ENCODE measurements at places on chromosomes 1 and 21. TPM values are rescaled to one million over a fixed set of nuclear protein-coding genes. Genes with fewer than 3 reads are reported as not detected.
A peak's percentile ranks its signal among the peaks of the same experiment; 100 is the strongest.

The ACOT11 gene
- total RNA-seq: 1.5 TPM

The DYNLT4 gene
- not detected for total RNA-seq

The RSPH1 gene
- total RNA-seq: 0.19 TPM

The MMP23B gene
- 1.5 TPM for total RNA-seq

The KPRP gene
- not detected for total RNA-seq

The NEGR1 gene
- 0.24 TPM for total RNA-seq

The SPRR2A gene
- not detected for total RNA-seq

- H3K27ac ChIP-seq: no peak overlapping the region
- no peak overlapping the region for H3K4me3 ChIP-seq
- H3K4me1 ChIP-seq: no peaks in the 10 kb centered on the region
- DNase-seq: peak; percentile 1
- no peaks in the 10 kb centered on the region for H3K36me3 ChIP-seq
These were observed 45.9 kb downstream of the SLX9 start for GRCh38 chr21:44985441-44986401.

DNA sequence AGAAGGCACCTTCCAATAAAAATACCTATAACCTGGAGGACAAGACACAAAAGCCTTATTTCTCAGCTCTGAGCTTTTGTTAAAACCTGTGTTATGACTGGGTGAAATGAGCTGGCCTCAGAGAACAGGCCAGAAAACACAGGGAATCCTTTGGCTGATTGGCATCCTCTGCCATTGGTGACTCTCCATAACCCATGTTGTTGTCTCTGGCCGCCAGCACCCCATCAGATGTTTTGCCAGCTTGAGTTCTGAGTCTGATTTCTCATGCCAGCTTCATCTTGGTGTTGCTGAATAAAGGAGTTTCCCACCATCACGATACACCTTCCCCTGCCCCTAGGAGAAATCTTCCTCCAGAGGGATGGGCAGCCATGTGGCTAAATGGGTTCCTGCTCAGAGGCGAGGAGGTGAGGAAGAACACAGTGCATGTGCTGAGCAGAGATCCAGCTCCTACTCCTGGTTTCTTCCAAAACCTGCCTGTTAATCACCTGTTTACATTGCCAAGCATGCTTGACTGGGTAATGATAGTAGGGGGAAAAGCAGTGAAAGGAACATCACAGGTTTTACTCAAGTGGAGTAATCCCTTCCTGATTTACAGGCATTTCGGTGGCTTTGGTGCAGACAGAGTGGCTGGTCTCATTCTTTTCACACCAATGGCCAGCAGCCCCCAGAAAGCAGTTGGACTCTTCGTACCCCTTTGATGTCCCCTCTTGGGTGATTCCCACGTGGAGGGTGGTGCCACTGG, 109.8 kb downstream of the ROR1 start:
- no peak overlapping the region for H3K4me3 ChIP-seq
- no peaks in the 10 kb centered on the region for H3K36me3 ChIP-seq
- no peaks in the 10 kb centered on the region for H3K27me3 ChIP-seq
- no peak for DNase-seq
- no peaks in the 10 kb centered on the region for H3K4me1 ChIP-seq

- DNase-seq: no peak
- H3K4me1 ChIP-seq: no peaks in the 10 kb centered on the region
- no peak overlapping the region for H3K27ac ChIP-seq
- peaks cover 20% of the 10 kb centered on the region for H3K36me3 ChIP-seq
These were observed 101.3 kb downstream of the FAF1 start for GRCh38 chr1:50858761-50859160.

DNA sequence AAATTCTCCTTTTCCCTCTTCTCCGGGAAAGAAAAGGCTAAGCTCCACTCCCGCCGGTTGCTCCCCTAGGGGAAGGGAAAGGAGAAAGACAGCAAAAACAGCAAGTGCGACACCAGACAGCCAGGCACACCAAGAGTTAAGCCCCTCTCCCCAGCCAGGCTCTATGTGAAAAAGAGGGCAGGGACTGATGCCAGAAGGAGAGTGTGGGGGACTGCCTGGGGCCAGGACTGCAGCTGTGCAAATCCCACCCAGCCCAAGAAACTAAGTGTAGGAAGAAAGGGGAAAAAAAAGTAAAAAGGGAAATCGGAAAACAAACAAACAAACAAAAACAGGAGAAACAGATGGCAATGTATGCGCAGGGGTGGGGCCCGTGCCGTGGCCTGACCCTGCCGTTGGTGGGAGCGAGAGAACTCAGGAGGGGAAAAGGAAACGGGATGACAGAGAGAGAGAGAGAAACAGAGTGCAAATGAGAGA, 27.7 kb upstream of the FMO1 start:
- H3K36me3 ChIP-seq: no peaks in the 10 kb centered on the region
- no peak overlapping the region for H3K4me3 ChIP-seq
- no peaks in the 10 kb centered on the region for H3K4me1 ChIP-seq
- no peak overlapping the region for H3K27ac ChIP-seq
- H3K27me3 ChIP-seq: no peaks in the 10 kb centered on the region

DNA sequence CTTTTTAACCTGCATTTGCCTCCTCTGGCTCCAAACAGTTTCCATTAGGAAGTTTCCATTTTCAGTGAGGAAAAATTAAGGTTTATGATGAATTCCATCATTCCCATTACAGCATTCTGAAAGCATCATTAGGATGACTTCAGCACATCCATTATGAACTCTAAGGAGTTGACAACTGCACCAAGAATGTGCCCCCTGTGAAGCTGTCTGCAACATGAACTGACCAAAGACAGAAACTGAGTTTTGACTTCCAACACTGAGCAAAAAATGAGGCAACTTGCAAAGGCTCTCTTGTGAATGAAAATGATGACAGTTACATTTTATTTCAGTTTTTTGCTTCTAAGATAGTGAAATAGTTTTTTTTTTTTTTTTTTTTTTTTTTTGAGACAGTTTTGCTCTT, 18.3 kb upstream of the KCNE1 start:
- no peaks in the 10 kb centered on the region for H3K27me3 ChIP-seq
- no peak for DNase-seq
- no peaks in the 10 kb centered on the region for H3K36me3 ChIP-seq
- no peak overlapping the region for H3K27ac ChIP-seq

- no peak overlapping the region for H3K27ac ChIP-seq
- peak; percentile 13 for DNase-seq
- no peaks in the 10 kb centered on the region for H3K4me1 ChIP-seq
- no peak overlapping the region for H3K4me3 ChIP-seq
- H3K27me3 ChIP-seq: peaks cover 48% of the 10 kb centered on the region
These were observed 24.9 kb upstream of the C1QA start for GRCh38 chr1:22611530-22611947.

DNA sequence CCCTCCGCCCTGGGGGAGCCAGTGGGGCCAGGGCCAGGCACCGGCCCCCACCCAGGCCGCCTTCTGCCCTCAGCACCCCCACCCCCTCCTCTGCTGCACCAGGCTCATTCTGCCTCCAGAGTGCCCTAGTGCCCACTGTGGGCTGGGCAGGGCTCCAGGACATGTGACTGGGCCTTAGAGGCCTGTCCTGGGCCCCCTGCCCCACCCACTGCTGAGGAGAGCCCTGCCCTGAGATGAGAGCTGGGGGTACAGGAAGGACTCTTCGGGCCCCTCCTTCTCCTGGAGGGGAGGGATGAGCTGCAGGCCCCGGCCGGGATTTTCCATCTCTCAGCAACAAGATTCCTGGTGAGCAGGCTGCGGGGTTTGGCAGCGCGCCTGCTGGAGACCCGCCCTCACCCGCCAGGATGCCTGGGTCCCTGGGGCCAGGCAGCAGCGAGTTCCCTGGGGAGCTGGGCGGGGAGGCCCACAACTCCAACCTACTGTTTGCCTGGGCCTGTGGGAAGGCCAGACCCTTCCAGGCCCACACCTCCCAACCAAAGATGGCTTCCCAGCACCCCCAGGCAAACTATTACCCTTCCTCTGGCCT, 14.0 kb downstream of the AHDC1 start:
- no peaks in the 10 kb centered on the region for H3K27me3 ChIP-seq
- no peaks in the 10 kb centered on the region for H3K4me1 ChIP-seq
- no peak overlapping the region for H3K27ac ChIP-seq
- no peak for DNase-seq

DNA sequence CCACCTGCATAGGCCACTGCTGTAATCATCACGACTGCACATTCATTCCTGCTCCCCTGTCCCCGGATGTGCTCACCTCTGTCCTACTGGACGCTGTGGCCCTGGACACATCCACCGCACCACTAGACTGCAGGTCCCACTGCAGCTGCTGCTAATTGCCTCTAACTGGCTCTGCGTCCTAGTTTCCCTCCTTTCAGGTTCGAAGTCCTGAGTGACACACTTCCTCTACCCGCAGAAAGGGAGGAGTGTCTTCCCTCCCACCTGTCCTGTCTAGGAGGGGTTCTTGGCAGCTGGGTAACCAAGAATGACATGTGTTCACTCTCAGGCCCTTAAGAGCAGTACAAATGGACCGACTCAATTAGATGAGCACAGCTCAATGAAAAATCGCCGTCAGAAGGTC, 40.5 kb upstream of the ITPKB start:
- H3K4me3 ChIP-seq: no peak overlapping the region
- DNase-seq: no peak
- H3K27me3 ChIP-seq: no peaks in the 10 kb centered on the region
- H3K36me3 ChIP-seq: no peaks in the 10 kb centered on the region
- H3K27ac ChIP-seq: no peak overlapping the region
- peaks cover 22% of the 10 kb centered on the region for H3K4me1 ChIP-seq

GRCh38 chr1:109800291-109800690, 36.6 kb upstream of the EPS8L3 start:
- H3K4me3 ChIP-seq: peak overlapping the region; percentile 46
- H3K36me3 ChIP-seq: no peaks in the 10 kb centered on the region
- peaks cover 83% of the 10 kb centered on the region for H3K4me1 ChIP-seq
- no peak for DNase-seq
- H3K27me3 ChIP-seq: no peaks in the 10 kb centered on the region
- H3K27ac ChIP-seq: peak overlapping the region; percentile 89

DNA sequence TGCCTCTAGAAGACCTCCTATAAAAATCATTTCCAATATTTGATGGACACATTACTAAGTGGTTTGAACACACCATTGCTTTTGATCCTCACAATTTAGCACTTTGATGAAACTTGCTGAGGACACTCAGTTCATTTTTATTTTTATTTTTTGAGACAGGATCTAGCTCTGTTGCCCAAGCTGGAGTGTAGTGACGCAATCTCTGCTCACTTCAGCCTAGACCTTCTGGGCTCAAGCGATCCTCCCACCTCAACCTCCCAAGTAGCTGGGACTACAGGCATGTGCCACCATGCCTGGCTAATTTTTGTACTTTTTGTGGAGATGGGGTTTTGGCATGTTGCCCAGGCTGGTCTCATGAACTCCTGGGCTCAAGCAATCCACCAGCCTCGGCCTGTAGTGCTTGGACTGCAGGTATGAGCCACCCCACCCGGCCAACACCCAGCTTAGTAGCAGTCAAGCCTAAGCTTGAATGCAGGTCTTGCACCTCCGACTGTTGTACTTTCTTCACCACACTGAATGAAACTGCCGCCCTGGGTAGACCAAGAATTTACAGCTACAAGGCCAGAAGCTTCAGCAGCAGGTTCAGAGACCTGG, 24.8 kb upstream of the ATP2B4 start:
- peaks cover 24% of the 10 kb centered on the region for H3K4me1 ChIP-seq
- H3K36me3 ChIP-seq: peaks cover 2% of the 10 kb centered on the region
- H3K4me3 ChIP-seq: no peak overlapping the region
- no peak for DNase-seq
- no peaks in the 10 kb centered on the region for H3K27me3 ChIP-seq
